AG09319 (cell line): ENCODE measurements at places on chromosomes 6 and 20.

- DNase-seq = no peak
Measured at GRCh38 chr6:15255909-15256395, 10.1 kb downstream of the JARID2 start.

DNA sequence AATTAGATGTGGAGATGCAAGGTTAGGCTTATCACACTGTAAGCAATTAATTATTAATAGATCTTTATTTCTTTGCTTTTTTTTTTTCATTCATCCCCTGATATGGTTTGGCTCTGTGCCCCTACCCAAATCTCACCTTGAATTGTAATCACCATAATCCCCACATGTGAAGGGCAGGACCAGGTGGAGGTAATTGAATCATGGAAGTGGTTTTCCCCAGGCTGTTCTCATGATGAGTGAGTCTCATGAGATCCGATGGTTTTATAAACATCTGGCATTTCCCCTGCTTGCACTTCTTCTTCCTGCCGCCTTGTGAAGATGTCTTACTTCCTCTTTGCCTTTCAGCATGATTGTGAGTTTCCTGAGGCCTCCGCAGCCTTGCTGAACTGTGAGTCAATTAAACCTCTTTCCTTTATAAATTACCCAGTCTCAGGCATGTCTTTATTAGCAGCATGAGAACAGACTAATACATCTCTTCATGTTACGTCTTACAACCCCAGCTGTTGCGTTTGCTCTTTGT, 333.8 kb downstream of the CDH26 start:
- DNase-seq = no peak

GRCh38 chr20:58651946-58652605, 993 bp downstream of the STX16 start:
- DNase-seq = peak; percentile 32

DNA sequence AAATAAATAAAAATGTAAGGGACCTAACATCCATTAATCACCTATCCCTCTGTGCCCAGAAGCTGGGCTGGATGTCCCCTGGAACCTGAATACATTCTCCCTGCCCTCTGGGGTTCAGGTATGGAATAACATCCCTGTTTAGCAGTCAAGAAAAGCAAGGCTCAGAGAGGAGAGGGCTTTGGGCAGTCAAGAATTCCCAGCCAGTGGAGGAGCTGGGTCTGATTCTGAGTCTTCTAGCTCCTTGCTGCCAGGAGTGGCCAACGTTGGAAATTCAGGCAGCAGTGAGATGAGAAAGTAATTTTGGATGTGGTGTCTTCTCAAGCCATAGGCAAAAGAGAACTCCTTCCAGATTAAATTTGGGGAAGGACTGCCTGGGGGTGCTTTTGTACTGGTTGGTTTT, 42.6 kb upstream of the ZNFX1 start:
- DNase-seq = no peak

GRCh38 chr6:8079126-8079525, 14.9 kb upstream of the BLOC1S5 start:
- no peak for DNase-seq

DNA sequence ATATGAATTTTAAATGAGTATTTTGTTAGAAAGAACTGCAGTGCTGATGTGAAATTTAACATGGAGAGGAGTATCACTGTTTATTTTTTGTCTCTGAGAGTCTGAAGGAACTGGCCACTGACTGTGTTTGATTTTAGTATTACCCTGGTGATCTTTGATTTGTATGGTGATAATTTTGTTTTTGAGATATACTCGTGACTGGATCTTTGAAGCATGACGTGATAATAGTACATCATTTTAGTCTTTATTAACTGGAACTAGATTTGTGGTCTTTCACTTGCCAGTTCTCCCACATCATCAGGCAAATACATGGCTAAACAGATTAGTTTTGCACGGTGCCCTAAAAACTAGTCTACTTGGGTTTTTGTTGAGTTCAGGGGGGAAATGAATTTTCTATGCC, 55.5 kb downstream of the ARID1B start:
- no peak for DNase-seq

- DNase-seq = no peak
Measured at GRCh38 chr6:99446076-99446475, 21.0 kb upstream of the PNISR start.

DNA sequence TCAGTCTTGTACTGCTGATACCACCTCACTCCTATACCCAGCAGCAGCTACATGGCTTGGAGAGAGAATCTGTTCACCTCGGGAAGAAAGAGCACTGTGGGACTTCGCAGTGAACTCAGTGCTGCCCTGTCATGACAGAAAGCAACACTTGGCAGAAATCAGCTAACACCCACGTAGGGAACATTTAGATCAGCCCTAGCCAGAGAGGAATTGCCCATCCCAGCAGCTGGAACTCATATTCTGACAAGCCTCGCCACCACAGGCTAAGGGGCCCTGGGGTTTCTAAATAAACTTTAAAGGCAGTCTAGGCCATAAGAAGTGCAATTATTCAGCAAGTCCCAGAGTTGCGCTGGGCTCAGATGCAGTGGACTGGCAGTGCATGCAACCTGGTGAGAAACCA, 1266.8 kb downstream of the GRIK2 start:
- DNase-seq = no peak

DNA sequence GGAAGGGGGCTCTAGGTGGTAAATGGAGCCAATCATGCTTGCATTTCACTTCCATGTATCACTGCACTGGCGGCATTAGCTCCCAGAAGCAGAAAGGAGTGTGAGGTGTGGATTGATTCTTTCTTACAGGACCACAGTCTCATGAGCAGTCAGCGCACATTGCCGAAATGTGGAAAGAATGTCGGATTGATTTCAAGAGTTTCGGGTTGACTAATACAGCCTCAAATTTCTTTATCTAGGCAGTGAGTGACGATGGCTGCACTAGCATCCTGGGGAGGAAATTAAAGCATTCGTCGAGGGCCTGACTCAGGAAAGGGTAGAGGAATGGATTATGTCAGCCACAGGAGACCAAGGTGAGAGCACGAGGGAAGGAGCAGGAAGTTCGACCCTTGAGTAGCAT, 222.8 kb upstream of the CDYL start:
- no peak for DNase-seq

DNA sequence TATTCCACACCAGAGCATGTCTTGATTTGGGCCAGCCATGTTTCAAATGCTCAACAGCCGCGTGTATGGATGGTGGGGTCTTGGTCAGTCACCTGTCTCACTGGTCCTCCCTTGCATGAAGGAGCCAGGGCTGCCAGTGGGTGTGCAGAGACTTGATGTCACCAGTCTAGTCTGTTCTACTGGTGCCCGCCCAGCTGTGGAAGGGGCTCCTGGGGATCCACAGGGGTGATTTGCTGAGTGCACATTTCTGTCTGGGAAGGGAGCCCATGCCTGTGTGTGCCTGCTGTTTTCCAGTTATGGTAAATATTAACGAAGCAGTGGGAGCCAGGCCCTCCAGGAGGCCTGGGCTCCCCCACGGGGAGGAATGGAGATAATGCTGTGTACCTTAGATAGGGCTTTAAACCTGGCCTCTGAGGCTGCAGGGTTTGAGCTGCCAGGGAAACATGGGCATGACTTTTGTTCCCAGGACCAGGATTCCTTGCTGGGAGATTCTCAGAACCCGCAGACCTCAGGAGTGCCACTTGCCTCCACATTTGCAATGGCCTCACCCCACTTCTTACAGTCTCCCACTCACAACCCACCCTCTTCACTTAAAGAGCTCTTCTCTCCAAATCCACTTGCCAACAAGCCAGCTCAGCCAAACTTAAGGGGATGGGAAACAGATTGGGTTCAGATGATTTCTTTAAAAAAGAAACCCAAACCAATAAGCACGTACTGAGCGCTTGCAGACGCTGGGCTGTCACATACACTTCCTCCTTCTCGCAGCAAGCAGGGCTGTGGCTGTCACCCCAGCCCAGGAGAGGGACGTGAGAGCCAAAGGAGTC, 54.1 kb downstream of the VEGFA start:
- no peak for DNase-seq

DNA sequence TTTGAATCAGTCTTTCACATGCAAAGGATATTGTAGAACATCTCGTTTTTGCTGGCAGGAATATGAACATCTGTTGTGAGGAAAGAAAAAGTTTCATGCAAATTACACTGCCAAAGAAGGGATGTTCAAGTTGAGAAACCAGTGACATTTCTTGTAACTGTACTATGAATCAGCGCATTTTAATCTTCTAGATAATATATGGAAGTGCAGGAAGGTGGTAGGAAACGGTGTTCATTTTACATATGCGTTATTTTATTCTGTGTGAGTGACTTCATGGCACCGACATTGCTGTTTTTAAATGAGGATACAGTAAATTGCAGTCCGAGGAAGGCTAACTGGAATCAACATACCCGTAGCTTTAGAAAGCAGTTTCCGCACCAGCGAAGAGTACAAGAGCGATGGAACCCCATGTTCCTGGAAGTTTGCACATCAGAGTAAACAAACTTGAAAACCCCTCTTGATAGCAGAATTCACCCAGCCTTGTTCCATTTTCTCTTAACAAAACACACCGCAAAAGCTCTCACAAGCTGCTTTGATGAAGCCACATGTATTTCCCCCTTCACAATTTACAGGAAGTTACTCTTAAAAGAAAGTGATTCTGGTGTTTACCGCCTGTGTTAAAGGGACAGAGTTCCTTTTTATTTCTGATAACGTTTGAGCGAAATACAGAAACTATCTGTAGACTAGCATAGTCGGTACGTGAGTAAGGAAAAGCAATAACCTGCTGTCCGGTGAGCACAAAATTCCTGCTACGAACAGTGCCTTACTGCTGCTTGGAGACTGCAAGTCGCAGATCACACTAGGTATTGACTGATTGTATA, 11.5 kb downstream of the PRDM1 start:
- peak; percentile 70 for DNase-seq

- DNase-seq = no peak
Measured at GRCh38 chr6:87879132-87879861, 168.3 kb upstream of the SPACA1 start.

- no peak for DNase-seq
Measured at GRCh38 chr6:27148404-27148795, 99.1 kb upstream of the PRSS16 start.

- no peak for DNase-seq
Measured at GRCh38 chr6:3663081-3663480, 88.4 kb downstream of the PXDC1 start.

GRCh38 chr6:38387971-38388370, 251.8 kb downstream of the BTBD9 start:
- peak; percentile 88 for DNase-seq

GRCh38 chr6:51429017-51429712, 610.5 kb downstream of the TFAP2B start:
- DNase-seq = no peak

GRCh38 chr6:163579111-163579879, 164.8 kb downstream of the QKI start:
- no peak for DNase-seq

GRCh38 chr6:41648921-41649320, 10.7 kb downstream of the MDFI start:
- DNase-seq = no peak

DNA sequence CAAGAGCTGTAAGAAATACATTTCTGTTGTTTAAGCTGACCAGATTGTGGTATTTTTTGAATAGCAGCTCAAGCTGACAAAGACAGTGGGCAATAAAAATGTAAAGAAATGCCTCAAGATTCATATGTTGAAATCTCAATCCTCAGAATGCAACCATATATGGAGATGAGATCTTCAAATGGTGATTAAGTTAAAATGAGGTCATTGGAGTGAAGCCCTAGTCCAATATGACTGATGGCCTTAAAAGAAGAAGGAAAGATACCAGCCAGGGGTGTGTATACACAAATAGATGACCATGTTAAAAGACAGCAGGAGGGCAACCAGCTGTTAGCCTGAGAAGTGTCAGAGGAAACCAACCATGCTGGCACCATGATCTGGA, 7.1 kb upstream of the DDO start:
- DNase-seq = no peak

- DNase-seq = no peak
Measured at GRCh38 chr6:21596145-21596948, 2.8 kb downstream of the SOX4 start.

DNA sequence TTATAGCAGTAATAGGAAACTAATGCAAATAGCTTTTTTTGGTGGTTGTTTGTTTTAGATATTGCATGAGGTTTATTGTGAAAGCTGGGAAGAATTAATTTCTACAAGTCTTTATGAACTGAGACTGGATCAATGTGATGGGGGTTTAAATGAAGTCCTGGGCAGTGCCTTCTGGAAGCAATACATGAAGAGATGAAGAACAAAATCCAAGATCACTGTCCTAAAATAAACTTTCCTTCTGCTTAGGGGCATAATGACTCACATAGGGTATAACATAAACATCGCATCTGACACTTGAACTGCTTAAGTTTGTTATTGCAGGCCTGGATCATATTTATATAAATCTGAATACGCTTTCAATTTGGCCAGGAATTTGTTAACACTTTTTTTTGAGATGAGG, 20.9 kb upstream of the SHLD1 start:
- DNase-seq = peak; percentile 71

- no peak for DNase-seq
Measured at GRCh38 chr20:52937591-52938100, 34.5 kb upstream of the TSHZ2 start.

- peak; percentile 38 for DNase-seq
Measured at GRCh38 chr6:153032255-153032882, 29.9 kb upstream of the MTRF1L start.

DNA sequence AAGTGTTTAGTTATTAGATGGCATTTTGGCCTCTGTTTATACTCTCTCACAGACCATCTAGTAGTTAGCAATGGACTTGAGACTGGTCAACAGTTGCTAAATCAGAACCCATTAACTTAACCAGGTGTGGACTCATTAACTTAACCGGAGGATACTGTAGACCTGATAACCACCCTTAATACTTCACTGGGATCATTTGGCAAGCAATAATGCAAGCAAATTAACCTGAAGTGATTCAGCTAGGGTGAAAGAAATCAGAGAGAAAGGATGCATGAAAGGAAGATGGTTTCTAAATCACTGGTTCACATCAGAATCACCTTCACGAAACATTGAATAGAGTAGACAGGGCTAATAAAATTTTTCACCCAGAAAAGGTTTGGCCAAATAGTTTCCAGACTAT, 73.3 kb downstream of the TMEM244 start:
- DNase-seq = no peak

DNA sequence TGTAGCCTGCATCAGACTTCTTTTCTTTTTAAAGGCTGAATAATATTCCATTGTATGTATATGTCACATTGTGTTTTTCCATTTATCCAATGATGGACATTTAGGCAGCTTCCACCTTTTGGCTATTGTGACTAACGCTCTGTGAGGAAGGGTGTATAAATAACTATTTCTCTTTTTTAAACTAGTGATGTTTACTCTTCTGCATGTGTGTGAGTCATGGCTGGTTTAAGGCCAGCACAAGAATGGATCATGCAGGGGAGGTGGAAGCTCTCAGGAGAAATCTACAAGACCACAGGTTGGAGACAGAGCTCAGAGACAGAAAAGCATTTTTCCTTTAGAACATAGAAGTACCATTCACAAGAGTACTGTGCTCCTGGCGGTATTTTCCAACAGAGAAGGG, 307.2 kb downstream of the SOX4 start:
- no peak for DNase-seq
